Stimulated activated naive CD4-positive, alpha-beta T cell (primary cell): ENCODE measurements at places on chromosomes 12 and 14.
A peak's percentile ranks its signal among the peaks of the same experiment; 100 is the strongest.

- no peak for DNase-seq
Measured at GRCh38 chr12:7207866-7208625, 18.6 kb downstream of the PEX5 start.

- DNase-seq, result no peak
Measured at GRCh38 chr12:43428088-43428600, 123.9 kb downstream of the ADAMTS20 start.

GRCh38 chr14:101819251-101819990 is 57.9 kb downstream of the PPP2R5C start:
- DNase-seq, result peak; percentile 84

DNA sequence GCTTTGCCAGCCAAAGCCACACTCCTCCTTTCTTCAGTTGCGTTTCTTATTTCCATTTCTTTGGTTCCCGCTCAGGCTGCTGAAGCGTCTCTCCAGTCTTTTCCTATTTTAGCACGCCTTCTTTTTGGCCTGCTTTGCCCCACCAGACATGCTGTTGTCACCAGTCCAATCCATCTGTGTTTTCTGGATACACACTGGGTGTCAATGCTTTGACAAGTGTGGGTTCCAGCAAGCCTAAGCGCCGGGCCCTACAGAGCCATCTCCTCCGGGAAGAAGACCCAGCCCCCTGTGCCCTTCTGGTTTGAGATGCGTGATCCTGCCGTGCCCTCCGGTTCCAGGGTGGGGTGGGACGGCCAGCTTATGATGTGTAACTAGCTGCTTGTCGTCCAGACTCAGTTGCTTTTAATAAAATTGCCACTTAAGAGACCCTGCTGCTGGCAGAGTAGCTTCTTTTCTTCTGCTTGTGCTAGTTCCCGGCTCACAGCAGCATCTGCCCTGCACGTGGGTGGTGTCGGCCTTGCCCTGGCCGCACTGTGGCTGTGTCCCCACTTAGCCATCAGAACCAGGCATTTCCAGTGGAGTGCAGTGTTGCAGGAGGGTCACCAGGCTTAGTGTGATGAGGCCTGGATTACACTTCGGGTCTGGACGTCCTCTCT is 29.7 kb downstream of the EML1 start:
- no peak for DNase-seq

DNA sequence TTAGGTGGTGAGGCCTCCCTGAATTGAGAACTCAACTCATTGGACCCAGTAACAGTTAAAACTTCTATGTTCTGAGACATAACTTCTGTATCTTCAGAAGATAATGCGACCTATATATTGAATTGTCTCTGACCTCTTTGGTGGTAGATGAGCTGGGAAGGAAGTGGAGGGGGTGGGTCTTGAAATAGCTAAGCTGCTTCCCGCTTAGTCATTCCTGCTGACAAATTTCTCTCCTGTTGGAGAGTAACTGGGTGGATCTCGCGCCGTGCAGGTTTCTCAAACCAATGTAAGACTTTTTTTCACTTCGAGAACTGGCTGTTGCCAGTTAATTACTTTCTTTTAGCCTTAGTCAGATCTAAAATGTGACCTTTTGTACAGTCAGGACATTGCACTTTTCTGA is 100.8 kb downstream of the PPHLN1 start:
- no peak for DNase-seq

GRCh38 chr12:70733385-70733784 is 96.2 kb upstream of the PTPRB start:
- no peak for DNase-seq

DNA sequence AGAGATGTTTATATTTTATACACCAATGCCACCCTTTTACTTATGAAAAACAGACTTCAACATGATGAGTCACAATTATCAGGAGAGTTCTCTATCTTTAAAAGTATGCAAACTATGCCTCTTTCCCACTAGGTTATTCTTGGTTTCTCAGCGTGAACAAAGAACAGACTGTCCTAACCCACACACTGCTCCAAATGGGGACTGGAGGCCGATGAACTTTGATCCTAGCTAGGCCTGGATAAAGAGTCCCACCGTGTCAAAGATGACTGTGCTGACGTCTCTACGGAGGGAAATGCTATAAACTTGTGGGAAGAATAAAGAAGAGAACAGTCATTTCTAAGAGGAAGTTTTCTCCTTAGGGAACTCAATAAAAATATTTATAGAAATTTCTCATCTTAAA is 160.1 kb downstream of the EPS8 start:
- no peak for DNase-seq

DNA sequence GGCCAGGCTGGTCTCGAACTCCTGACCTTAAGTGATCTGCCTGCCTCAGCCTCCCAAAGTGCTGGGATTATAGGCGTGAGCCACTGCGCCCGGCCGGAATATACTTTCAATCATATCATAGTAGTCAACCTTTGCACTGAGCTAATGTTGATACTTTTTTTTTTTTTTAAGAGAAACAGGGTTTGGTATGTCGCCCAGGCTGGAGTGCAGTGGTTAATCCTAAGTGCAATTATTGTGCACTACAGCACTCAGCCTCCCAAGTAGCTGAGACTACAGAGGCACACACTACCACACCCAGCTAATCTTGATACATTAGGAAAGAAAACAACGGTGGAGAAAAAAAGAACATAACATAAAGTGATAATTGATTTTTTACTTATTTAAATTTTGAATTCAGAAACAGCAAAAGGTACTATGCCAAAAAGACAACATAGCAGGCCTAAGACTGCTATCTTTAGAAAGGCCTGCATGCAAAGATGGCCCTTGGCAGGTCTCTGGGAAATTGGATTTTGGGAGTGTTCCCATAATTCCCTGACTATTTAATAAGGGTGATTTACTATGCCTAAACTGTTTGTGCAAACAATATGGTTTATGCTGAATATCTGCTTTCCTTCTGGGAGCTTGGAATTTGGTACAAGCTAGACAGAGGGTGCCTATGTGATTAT is 15.5 kb downstream of the BTBD7 start:
- no peak for DNase-seq

GRCh38 chr12:119159844-119160243 is 18.9 kb upstream of the HSPB8 start:
- no peak for DNase-seq

- no peak for DNase-seq
Measured at GRCh38 chr12:50246197-50246865, 37.0 kb downstream of the LIMA1 start.

DNA sequence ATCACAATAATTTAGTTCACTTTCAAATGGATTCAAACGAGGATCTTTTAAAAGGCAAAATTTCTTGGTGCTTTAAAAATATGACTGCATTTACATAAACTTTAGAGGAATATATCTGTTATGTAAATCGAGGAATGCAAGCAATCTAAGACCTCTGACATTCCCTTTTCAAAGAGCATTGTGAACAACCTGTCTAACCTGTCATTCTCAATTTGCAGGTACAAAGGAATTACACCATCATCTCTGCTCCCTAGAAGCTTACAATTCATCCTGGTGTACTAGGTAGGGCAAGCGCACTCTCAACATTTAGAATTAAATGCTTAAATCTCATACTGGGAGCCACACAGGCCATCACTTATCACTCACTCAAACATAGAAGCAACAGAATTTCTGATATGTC is 35.6 kb downstream of the BMP4 start:
- no peak for DNase-seq

DNA sequence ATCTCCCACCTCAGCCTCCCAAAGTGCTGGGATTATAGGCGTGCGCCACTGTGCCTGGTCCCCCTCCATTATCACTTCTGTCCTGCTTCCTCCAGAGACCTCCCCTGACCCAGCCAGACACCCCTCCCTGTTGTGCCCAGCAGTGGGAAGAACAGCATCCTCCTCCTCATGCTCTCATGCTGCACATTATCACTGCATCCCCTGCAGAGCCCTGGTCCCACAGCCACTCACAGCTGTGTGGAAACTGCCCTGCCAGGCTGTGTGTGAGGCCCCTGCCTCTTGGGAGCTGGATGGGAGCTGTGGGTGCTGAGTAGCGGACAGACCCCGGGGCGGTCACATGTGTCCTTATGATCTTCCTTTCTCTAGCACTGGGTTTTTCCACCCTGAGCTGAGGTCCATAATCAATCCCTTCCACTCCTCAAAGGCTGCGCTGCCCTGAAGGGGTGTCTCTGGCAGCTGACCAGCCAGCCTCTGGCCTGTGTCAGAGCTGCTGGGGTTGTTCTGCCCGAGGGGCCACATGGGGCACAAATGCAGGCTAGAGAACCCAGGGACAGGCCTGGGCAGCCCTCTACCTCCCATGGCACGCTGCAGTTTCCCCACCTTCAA is 9.2 kb downstream of the HIP1R start:
- no peak for DNase-seq

DNA sequence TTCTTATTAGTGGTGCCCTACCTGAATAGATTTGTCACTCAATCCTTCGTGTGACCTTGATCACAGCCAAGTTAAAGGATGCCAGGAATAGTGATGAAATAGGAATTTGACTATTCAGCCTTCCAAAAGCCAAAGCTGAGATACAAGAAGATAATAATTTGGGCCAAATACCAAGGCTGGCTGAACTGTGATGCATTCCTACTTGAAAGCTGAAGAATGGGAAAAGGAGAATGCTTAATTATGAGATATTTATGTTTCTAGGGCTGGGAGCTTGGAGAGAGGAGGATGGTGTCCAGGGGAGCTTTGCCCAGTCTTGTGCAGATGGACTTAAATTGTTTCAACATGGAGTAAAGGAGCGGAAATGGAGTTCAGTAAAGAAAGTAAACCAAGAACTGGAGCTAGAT is 5.2 kb downstream of the RNASE7 start:
- no peak for DNase-seq

GRCh38 chr14:61573321-61573720 is 122.0 kb upstream of the HIF1A start:
- DNase-seq, result no peak

DNA sequence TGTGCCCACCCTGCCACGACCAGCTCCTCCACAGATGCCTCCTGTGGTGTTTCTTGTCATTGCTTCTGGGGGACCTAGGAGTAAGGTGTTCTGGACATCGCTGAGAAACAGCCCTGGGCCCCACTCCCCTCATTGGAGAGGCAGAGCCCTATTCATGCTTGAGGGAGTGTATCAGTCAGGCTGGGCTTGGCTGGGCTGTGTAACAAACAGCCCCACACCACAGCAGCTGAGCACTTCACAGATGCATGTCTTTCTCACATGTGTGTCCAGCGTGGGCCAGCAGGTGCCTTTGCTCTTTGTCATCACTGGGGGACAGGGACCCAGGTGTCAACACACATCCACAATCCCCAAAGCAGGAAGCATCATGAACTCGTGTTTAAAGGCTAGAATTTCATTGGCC is 65.1 kb upstream of the FBRSL1 start:
- no peak for DNase-seq

GRCh38 chr14:95727056-95727700 is 13.3 kb upstream of the TCL1A start:
- no peak for DNase-seq

DNA sequence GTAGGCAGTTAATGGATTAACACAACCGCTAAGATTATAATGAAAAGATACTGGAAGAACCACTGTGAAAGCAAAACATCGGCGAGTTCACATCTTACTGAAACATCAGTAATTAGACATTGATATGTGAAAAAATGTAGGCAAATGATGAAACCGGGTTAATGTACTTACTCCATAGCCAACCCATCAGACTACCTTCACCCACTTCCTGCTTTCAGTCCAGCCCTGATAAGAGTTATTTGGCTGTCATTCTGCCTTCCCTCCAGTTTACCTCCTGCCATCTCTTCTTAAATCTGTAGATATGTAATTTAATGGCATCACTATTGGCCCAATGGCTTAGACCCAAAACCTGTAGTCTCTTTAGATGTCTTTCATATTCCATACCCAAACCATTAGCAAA is 46.0 kb upstream of the LGR5 start:
- DNase-seq, result no peak

GRCh38 chr14:104975481-104976197 is 2.5 kb downstream of the AHNAK2 start:
- no peak for DNase-seq

DNA sequence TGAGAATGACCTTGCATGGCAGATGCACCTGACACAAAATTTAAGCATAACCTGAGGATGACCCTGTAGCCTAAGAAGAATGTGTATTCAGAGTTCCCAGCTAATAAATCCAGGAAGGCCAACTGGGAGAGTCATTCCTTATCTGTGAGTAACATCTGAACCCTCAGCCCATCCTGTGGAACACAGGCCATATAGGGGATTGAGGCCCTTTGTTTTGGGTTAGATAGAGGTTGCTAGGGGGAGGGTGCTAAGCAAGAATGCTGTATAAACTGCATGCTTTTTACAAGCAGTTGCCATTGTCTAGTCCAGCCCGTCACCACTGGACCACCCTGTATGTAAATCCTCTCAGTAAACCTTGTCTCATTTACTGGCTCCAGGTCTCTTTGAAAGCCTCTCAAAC is 77.0 kb downstream of the BICD1 start:
- no peak for DNase-seq

DNA sequence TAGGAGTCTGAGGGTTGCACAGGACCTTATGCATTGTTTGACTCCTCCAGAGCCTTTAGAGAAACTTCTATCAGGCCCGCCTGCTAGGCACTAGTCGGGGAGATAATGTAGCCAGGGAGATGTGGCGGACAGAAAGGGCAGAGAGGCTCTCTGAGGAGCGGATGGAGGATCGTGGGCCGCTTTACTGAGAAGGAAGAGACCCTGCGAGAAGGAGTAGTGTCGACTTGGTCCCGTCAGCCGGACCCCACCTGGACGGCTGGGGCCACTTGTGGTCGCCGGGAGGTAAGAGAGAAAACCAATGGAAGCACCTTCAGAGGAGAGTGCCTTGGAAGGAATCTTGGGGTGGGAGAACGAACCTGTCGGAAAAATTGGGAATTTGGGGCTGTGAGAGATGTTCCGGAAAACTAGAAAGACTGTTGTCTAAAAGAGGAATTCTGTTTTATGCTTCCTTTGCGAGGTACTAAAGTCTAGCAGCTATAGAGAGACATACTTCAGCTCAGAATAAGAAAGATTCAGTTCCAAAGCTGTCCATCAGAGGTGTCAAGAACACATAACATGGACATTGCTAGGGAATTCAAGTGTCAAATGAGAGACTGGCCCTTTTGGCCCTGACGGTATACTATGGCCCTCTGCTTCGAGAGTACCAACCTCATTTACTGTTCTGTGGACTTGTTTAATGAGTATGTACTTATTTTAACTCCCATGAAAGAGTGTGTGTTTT is 660 bp upstream of the MCRS1 start:
- DNase-seq, result no peak

DNA sequence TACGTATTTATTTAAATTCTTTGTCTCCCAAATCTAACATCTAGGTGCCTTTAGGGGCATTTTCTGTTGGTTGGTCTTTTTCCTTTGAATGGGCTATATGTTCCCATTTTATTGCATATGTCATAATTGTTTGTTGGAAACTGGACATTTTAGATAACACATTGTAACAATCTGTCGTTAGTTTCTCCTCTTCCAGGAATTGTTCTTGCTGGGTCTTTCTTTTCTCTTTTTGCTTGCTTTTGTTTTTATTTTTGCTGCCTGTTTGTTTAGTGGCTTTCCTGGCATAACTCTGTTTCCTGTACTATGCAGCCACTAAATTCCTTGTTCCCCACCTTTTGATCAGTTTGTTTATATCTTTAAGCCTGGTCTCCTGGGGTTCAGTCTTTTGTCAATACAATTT is 244.3 kb upstream of the RTL1 start:
- no peak for DNase-seq

GRCh38 chr12:106552228-106552627 is 30.6 kb upstream of the RFX4 start:
- no peak for DNase-seq
